ENCODE measurements at places on chromosomes 12 and 14. TPM values are rescaled to one million over a fixed set of nuclear protein-coding genes. Genes with fewer than 3 reads are reported as not detected.
A peak's percentile ranks its signal among the peaks of the same experiment; 100 is the strongest.

- DNase-seq, result no peak
Observed at GRCh38 chr14:39469094-39469710, 37.0 kb upstream of the FBXO33 start.

- DNase-seq, result no peak
Observed at GRCh38 chr14:102545461-102546265, 36.1 kb upstream of the ANKRD9 start.

GRCh38 chr14:79337761-79338160, 873.5 kb downstream of the DIO2 start:
- no peak for DNase-seq

- DNase-seq, result no peak
Observed at GRCh38 chr14:104941508-104942365, 17.1 kb downstream of the PLD4 start.

- DNase-seq, result peak; percentile 21
Observed at GRCh38 chr14:66650491-66650911, 142.6 kb downstream of the GPHN start.

DNA sequence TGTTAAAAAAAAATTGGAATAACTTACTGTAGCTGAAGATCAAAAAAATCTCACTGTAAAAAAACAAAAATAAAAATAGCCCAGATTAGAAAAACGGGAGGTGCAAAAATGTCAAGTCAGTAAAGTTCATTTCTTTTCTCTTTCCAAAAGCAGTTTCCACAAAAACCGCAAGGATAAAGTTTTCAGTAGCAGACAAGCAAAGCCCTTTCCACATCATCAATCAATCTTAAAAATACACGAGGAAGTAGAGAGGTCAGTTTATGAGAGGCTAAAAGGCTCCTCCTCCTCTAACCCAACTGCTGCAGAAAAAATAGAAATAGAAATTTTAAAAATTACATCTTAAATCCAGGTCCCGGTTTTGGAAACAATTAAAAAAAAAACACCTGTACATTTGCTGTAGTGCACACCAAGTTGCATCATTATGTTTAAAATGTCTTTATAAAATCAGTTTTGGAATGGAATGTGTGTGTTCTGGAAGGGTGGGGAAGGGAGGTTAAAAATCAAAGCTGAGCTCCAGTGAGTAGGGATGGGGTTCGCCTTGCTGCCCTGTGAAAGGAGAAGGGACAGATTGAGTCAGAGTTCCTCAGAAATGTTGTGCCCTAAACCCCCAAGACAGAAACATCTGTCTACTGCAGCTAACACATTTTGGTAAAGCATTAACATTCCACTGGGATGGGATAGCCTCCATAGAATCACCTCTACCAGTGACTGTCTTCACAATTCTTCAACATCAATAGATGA, 5.8 kb downstream of the HNRNPC start:
- peak; percentile 43 for DNase-seq

DNA sequence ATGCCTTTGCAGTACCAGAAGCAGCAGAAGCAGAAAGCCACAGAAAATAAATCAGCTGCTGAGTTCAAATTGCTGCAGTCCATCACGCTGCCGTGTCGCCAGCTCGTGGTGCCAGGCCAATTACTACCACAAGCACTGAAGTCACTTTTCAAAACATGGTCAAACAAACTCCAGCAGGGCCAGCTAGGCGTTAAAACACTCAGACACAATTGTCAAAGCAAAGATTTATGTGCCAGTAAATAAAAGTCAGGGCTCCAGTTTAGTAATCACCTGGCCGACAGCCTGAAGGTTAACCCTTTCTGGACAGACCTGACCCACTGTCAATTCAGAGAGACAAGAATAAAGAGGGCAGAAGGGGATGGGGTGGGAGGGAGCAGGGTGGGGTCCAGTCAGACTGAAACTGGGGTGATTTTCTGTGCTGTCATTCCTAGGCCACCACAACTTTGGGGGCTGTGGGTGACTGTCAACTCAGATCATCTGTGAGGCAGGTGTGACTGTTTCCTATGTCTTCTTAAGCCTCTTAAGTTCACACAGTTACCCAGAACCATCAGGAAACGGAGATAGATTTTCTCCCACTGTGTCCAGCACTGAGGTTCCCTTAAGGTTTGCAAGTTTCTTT, 109.8 kb upstream of the FUT8 start:
- peak; percentile 62 for DNase-seq

DNA sequence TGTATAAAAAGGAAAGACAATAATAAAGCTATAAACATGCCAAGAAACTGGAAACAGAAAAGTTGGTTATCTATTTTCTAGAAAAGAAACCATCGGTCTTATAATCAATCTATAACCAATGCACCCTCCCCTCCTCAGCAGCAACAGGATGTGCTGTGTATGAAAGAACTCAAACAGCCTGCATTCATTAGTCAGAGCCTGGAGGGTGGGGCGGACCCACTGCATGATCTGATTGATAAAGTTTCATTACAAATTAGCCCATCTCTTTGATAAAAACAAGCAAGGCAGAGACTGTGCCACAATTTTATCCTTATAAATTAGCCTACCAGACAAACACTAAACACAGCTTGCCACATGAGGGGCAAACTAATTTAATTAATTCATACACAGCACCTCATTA, 448.1 kb downstream of the BCAT1 start:
- no peak for DNase-seq

- DNase-seq, result no peak
Observed at GRCh38 chr12:95545731-95546490, 5.4 kb downstream of the USP44 start.

DNA sequence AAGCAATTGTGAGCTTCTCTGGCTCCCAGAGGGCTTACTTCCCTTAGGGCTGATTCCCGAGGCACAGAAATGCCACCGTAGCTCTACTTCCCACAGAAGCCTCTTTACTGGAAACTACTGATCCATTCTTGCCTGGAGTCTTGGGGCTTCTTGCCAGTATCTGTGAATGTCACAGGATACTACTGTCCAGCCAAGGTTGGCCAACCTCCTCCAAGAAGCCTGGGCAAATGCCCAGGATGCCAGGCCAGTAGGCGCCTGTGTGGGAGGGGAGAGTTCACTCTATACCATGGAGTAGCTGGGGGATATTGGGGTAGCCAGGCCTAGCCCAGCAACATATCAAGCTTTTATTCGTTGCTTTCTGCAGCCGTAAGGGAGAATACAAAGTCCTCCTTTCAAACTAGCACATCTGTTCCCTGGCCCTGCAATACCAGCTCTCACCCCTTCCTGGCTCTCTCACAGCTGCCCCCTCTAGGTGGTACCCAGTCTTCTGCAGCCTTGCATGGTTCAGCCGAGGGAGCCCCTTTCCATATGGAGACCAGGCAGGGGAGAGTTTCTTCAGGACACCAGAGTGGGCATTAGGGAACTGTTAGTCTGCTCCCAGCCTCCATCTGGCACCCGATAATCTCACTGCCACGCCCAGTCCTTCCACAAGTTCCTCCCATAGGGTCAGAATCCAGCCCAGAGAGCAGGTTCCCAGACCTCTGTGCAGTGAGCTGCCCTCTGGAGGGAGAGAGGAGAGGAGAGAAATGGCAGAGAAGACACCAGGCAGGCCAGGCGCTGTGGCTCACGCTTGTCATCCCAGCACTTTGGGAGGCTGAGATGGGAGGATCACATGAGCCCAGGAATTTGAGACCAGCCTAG, 24.3 kb upstream of the PLEK2 start:
- DNase-seq, result no peak

GRCh38 chr12:28446031-28446430, 255.8 kb downstream of the CCDC91 start:
- no peak for DNase-seq

DNA sequence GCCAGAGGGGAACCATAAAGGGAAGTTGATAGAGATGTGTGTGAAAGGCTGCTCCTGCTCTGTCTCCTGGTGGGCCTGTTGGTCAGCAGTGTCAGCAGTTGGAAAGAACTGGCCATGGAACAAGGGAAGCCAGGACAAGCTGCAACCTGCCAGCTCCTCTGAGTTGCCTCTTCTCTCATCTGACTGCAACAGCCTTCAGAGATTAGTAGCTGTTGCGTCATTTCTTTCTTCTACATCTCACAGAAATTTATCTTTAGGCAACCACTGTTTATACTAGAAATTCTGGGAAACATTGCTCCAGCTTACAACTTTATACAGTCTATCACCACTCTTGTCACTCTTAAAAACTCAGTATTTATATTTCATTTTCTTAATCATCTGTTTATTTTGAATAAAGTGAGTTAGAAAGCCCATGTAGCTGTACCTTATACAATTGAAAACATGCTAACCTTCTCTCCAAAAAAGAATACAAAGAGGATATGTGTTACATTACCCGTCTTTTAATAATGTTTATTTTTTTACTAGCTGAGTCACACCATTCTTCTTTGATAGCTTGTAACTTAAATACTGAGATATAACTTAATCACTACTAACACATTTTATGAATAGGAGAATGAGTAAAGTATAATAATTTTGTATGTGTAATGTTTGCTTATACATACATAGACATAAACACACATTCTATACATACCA, 224.2 kb downstream of the LRFN5 start:
- no peak for DNase-seq

- DNase-seq, result no peak
Observed at GRCh38 chr12:93571925-93572711, at the start of gene SOCS2. SOCS2 (plus strand) TSS chr12:93572675; CDS start chr12:93572898, 223 bp downstream.

- no peak for DNase-seq
Observed at GRCh38 chr12:111055181-111055880, 135.0 kb upstream of the MYL2 start.

GRCh38 chr14:80776186-80776585, 165.4 kb downstream of the CEP128 start:
- no peak for DNase-seq

- DNase-seq, result peak; percentile 2
Observed at GRCh38 chr12:90618586-90618985, 336.4 kb downstream of the CCER1 start.

- DNase-seq, result peak; percentile 27
Observed at GRCh38 chr14:77092676-77093075, 5.4 kb upstream of the CIPC start.

GRCh38 chr12:122989225-122989839, 8.9 kb downstream of the ARL6IP4 start:
- no peak for DNase-seq

DNA sequence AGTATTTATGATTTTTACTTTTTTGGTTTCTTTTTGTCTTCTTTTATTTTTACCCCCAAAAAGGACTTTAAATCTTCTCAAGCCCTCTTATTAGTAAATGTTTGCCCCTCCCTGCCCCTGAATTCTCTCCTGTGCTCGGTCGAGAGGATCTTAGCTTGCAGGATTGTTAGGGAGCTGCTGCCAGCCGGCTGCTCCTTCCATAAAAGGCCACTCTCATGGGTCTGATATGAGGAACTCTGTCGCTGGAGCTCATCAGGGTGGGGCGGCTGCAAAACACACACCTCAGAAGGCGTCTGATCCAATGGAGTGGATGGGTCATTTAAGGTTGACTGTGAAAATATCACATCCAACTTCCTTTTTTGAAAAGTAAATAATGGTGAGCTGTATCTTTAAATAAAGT, 8.5 kb downstream of the LTBR start:
- DNase-seq, result peak; percentile 15

GRCh38 chr12:54207539-54208294, 18.9 kb upstream of the SMUG1 start:
- DNase-seq, result peak; percentile 60

DNA sequence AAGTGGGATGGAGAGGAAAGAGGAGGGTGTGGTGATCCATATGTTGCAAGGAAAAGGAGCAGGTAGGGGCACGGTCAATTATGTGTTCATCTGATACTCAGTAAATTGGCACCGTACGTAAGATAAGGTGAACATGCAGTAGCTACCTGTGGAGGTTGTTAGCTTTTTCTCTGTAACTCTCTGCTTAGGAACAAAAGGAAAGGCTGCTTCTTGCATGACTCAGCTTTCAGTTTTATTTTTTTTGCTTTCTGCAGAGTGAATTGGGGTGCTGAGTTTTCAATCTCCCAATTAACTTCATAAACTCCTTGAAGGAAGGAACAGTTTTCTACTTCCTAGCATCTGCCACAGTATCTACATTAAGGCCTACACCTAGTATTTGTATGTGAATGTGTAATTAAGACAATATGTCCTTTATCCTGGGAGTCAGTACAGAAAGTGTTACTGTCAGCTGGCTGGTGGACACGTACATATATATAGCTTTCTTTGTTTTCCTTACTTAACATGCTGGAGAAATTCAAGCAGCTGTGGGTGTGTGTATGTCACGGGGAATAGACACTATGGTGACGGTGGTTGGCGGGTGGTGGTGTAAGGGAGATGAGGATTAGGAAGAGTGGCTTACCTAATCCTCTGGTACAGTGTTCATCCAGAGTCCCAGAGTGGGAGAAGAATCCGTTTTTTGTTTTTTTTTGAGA, 40.1 kb upstream of the WNK1 start:
- DNase-seq, result peak; percentile 29

GRCh38 chr14:69079188-69079742, 73.7 kb downstream of the DCAF5 start:
- peak; percentile 96 for DNase-seq

MMP14 gene
- total RNA-seq, result 180 TPM

EXOC3L4 gene
- total RNA-seq, result 0.94 TPM

RPGRIP1 gene
- total RNA-seq, result 0.05 TPM

ZC3H14 gene
- 86.6 TPM for total RNA-seq

CLEC2A gene
- not detected for total RNA-seq

MUCL1 gene
- total RNA-seq, result not detected

CMA1 gene
- total RNA-seq, result not detected

TAS2R42 gene
- total RNA-seq, result not detected

JDP2 gene
- 27.0 TPM for total RNA-seq

C12orf54 gene
- not detected for total RNA-seq
